ACHN (cell line): ENCODE measurements at places on chromosomes 6 and 20.
A peak's percentile ranks its signal among the peaks of the same experiment; 100 is the strongest.

DNA sequence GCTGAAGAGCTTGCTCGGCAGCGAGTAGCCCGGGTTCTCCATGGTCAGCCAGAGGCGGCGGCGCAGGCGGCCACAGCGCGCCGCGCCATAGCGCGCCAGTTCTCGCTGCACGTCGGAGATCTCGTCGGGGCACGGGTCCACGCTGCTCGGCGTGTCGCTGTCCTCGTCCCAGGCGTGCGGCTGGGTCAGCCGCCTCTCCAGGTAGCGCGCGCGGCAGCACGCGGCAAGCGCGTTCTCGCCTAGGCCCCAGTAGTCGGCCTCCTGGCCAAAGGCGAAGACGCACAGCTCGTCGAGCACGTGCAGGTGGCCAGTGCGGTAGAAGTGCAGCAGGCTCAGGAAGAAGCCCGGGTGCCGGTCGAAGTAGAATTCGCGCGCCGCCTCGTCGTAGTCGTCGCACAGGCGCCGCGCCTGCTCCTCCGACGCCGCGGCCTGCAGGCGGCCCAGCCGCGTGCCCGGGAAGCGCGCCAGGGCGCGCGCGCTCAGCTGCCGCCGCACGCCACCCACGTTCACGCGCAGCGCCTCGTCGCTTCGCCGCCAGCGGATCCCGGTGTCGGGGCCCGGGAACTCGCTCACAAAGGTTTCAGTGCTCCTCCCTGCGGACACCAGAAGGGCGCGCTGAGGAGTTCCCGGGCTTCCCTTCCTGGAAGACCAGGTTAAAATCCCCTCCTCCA lies 2.7 kb downstream of the KCNS1 start:
- DNase-seq, result no peak

DNA sequence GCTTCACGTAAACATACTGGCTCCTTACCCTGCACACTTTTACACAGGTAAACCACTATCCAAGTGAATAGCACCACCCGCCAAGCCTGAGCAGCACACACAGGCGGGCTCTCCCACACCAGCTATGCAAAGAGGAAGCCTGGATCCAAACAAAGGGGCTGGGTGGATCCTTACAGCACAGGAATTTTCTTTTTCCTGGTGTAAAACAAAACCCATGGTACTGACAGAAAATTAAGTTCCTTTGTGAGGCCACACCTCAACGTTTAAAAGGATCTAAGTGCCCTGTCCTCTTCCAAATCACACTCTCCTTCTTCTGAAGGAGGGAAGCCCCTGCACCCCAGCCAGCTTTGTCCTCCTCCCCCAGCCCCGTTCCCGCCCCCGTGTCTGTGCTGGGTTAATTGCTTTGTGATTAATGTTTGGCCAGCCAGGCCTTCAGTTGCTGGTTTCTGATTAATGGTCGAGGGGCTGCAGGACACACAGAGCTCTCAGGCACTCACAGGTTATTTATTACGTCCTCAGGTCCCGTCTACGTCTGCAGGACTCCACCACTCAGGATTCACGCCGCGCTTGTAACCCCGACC lies 6.1 kb downstream of the DACT2 start:
- no peak for DNase-seq

DNA sequence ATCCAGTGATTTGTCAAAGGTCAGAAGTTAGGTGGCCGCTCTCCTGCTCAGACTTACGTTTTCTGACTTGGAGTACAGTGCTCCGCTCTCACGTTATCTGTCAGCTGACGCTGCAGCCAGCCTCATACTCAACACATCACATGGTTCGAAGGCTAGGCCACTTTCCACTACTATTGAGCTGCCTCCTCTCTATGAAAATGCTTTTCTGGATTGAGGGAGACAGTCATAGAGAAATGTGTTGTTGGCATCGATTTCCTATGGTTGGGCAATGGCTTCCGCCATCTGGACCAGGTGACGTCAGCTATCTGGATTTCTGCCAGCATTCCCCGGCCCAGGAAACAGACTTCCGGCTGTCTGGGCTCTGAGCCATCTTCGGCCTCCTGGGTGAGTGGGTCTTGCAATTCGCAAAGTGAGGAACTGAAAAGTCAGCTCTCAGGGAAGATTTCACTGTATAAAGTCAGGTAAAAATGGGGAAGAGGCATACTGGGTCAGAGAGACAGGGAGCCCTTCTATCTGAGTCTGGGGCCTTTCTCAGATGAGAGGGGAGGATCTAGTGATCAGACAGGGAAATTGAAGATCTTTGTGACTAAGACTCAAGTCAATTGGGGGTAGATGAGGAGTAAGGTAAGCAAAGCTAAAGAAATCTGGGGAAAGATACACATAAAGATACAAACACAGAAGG lies 37.5 kb upstream of the IER3 start:
- peak; percentile 95 for DNase-seq

DNA sequence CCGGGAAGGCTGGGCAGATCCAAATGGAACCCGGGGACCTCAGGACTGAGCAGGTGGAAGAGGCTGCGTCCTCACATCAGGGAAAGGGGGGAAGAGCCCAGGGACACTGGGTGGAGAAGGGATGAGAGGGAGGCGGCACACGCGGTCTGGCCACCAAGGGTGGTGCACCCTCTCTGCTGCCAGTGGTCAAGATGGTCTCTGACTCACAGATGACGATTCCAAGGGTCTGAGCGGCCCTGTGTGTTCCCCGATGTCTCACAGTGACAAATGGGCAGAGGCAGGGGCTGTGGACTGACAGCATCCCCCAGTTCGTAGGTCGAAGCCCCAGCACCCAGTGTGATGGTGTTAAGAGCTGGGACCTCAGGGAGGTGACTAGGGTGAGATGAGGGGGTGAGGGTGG lies 32.1 kb downstream of the SLCO4A1 start:
- no peak for DNase-seq

DNA sequence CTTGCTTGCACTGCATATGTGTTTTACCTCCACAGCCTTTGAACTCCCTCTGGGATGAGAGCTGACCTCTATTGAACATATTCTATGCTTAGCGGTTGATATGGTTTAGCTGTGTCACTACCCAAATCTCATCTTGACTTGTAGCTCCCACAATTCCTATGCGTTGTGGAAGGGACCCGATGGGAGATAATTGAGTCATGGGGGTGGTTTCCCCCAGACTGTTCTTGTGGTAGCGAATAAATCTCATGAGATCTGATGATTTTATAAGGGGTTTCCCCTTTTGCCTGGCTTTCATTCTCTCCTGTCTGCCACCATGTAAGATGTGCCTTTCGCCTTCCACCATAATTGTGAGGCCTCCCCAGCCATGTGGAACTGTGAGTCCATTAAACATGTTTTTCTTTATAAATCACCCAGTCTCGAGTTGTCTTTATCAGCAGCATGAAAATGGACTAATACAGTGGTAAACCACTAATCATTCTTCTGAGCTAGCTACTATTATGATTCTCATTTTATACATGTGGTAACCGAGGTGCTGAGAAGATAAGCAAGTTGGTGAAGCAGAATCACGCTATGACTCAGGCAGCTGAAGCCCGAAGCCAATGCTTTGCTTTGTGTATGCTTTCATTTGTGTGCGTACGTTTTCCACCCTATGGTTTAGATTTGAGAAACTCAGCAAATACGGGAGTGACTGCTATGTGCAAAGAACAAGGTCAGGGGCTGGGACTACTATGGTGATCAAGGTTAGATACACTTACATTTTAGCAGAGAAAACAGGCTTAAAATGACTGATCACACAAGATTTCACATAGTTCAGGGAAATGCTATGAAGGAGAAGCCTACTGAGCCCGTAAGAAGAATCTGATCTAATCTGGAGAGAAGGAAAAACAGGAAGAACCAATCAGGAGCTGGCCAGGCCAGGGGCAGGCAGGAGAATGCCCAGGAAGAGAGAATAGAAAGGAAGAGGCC lies 363.5 kb downstream of the ESR1 start:
- DNase-seq, result no peak

GRCh38 chr6:46138281-46138680 lies 8.5 kb downstream of the ENPP4 start:
- DNase-seq, result no peak

DNA sequence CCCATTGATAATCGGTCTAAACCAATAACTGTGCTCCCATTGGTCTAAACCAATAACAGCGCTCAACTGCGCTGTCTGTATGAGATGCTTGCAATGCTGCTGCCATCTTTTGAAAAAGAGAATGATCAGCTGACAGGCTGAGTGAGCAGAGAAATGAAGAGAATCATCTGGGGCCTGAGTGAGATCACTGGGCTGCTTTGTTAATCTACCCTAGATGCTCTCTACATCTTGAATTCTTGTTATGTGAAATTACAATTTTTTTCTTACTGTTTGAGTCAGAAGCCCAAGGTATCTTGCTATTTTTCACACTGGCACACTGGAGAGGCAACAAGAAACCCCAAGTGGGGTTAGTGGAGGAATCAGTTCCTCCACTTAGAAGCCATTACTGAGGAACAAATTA lies 91.5 kb upstream of the GCM1 start:
- DNase-seq, result no peak

DNA sequence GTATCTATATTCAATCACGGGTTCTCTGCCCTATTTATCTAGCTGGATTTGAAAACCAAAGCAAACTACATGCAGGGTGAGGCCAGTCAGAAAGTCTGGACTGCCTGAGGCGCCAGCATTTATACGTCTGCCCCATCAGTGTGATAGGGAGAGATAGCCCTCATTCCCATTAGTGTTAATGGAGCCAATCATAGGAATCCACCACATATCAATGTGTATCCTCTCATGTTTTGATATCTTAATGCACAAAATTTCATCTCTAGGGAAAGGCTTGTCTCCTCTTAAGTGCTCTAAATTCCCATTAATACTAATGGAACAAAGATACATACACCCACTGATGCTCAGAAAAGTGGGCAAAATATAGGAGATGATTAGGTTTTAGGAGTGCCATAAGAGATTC lies 376.2 kb downstream of the BTBD3 start:
- no peak for DNase-seq

DNA sequence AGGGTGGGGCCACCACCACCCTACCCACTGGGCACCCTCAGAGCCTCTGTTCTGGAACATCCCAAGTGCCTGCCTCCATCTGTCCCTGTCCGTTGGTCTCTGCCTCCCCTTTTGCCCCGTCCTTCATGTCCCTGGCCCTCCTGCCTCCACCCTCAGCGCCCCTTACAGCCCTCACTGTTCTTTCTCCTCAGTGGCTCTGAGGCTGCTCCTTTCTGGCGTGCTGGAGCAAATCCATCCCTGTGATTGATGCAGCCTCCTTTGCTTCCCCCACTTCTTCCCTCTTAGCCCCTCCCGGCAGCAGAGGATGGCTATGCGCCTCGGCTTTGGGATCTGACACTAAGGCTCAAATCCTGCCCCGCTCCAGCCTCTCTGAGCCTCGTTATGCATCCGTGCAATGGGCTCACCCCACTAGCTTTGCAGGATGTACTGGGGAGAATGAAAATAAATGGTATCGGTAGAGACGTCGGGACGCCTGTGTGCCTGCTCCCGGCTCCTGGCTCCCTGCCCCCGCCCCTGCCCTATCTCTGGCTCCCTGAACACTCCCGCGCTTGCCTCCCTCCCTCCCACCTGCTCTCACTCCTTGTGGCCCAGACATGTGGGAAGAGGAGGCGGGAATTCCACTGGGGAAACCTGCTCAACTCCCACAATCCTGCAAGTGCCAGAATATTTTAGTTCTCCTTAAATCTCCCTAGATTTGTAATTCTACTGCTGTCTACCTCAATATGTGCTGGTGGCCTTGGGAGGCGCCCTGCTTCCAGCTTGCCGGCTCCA lies 13.1 kb downstream of the VSTM2L start:
- no peak for DNase-seq

- peak; percentile 6 for DNase-seq
These were observed 75.9 kb downstream of the PLCG1 start for GRCh38 chr20:41213150-41213820.

GRCh38 chr20:49391404-49392245 lies 90.8 kb downstream of the KCNB1 start:
- no peak for DNase-seq

DNA sequence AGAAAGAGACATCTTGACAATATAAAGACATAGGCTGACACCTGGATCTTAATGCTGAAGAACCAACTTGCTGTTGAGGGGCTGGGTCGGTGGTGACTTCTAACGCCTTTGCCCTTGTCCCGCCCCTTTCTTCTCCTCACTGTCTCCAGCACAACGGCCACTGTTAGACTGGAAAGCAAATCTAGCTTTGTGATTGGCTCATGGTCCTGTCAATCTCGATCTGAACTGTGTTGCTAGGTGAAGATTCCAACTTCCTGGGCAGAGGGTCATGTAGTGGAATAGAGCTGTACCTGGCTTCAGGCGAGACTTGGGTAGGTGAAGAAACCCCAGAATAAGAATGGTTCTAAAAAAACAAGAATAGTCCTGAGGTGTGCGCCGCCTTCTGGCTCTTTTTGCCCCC lies at the start of gene PGK2:
Gene PGK2, minus strand, starts transcription at position 110 of the 400 bp plus-strand sequence. Its CDS starts 98 bp downstream, at position 12.
- no peak for DNase-seq

- DNase-seq, result no peak
These were observed 155.5 kb downstream of the SIM1 start for GRCh38 chr6:100309174-100309573.

- no peak for DNase-seq
These were observed 51.1 kb upstream of the SSTR4 start for GRCh38 chr20:22984008-22984407.

DNA sequence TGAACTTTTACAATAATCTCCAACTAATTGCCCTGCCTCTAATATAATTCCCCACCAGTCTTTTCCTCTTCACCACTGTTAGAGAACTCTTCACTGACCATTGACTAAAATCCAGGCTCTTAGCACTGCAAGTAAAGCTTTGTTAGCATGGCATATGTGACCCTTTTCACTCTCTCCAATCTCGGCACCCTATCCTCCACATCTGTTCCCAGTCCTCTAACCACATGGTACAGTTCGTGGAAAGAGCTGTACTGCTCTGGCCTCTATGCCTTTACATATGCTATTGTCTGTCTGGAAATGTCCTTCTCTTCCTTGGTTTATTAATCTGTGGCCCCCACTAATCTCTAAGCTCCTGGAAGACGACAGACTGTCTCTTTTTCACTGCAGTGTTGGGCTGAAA lies 63.0 kb upstream of the EIF2S2 start:
- DNase-seq, result no peak

- no peak for DNase-seq
These were observed 175.2 kb upstream of the AFDN start for GRCh38 chr6:167651318-167652041.

GRCh38 chr6:131250122-131250521 lies 114.9 kb downstream of the AKAP7 start:
- peak; percentile 63 for DNase-seq

GRCh38 chr6:13484138-13484708 lies 3.2 kb downstream of the GFOD1 start:
- DNase-seq, result no peak

GRCh38 chr6:111367393-111368088 lies 115.5 kb downstream of the REV3L start:
- no peak for DNase-seq

DNA sequence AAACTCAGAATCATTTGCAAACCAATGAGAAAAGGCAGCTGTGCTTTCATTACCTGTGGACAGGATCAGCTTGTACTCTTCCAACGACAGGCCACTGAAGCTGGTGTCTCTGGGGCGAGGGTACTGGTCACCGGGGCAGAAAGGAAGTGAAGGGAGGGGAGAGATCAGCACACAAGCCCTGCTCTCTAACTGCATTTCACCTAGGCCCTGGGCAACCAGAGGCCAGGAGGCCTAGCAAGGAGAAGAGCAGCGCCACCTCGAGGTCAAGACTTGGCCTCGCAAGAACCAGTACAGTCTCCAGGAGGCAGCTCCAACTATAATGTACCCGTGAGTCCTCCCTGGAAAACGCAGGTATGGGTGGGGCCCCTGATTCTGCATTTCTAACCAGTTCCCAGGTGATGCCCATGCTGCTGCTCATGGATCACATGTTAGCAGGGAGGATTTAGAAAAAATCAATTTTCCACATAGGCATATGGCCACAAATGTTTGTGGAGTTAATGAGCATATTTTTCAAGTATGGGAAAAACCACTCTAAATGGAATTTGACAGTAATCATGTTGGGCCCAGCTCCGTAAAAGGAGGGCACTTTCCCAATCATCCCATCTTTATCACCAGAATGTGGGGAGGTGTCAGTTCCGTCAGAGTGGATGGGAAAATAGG lies 11.0 kb downstream of the UQCC2 start:
- DNase-seq, result peak; percentile 76
